ENCODE measurements at places on chromosomes 3 and 15.

DNA sequence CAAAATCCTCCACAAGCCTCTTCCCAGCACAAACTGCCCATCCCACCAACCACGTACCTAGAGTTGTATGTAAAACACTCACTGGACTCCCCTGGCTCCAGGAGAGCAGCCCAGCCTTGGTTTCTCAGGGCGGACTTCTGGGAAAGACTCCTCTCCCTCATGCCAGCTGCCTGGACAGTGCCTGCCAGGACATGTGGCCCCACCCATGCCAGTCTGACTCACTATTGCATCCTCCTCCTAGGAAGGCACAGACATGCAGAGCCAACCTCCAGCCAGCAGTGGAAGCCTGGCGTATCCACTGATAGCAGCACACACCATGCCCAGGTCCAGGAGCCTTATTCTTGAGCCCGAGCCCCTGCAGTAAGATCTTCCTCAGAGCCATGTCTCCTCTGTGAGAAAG is 8.6 kb downstream of the PKM start:
- no peak for DNase-seq

- DNase-seq = no peak
Observed at GRCh38 chr15:92499731-92500530, 106.2 kb downstream of the ST8SIA2 start.

- DNase-seq = no peak
Observed at GRCh38 chr15:36478561-36478960, 100.9 kb upstream of the CDIN1 start.

DNA sequence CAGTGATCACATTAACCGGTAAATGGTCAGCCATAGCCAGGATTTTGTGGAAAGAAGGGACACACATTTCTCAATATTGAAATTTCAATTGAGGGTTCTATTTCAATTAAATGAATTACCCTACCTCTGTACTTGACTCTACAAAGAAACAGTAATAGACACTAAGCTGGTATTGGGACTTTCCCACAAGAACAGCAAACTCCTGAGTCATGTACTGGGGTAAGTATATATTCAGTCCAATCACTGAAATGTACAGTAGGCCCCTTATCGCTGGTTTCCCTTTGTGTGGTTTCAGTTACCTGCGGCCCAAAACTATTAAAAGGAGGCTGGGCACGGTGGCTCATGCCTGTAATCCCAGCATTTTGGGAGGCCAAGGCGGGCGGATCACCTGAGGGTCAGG is 17.6 kb downstream of the ASB14 start:
- no peak for DNase-seq

GRCh38 chr3:8488411-8488810 is 13.2 kb upstream of the LMCD1 start:
- DNase-seq = no peak

DNA sequence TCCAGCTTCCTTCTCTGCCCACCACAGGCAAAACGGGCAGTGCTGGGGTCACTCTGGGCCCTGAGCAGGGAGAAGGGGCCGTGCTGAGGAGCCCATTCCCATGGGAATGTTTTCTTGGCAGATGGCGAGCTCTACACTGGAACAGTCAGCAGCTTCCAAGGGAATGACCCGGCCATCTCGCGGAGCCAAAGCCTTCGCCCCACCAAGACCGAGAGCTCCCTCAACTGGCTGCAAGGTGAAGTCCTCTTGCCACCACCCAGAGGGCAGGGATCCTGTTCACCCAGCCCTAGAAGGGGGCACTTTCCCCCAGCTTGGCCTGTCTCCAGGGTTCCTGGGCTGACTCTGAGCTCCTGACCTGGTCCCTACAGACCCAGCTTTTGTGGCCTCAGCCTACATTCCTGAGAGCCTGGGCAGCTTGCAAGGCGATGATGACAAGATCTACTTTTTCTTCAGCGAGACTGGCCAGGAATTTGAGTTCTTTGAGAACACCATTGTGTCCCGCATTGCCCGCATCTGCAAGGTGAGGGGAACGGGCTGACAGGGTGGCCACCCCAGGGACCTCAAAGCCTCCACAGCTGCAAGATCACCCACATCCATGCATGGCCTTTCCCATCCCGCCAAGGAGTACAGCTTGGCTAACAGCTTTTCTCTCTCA is 12.4 kb downstream of the CIB1 start:
- DNase-seq = no peak

GRCh38 chr3:20403986-20404740 is 218.2 kb upstream of the SGO1 start:
- DNase-seq = no peak

DNA sequence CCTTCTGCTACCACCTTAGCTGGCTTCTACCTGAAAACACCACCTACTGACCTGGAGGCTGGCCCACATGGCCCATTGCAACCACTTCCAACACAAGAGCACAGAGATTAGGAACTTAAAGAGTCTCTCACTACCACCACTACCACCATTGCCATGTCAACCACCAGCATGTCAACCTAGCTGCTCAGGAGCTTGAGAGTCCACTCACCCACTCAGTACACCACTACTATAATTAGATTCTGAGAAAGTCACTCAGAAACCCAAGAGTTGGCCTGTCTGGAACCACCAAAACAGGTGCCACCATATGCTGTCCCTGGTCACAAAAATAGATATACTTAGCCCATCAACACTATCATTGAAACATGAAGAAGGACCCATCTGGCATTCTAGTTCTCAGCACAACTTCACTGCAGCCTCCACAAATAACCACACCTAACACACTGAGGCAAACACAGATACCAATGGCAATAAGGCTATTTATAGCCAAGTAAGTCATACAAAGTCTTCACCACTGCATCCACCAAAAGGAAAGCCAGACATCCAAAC is 806.7 kb upstream of the EPHA6 start:
- no peak for DNase-seq

GRCh38 chr3:159273608-159274007 is 471.8 kb downstream of the MFSD1 start:
- no peak for DNase-seq

DNA sequence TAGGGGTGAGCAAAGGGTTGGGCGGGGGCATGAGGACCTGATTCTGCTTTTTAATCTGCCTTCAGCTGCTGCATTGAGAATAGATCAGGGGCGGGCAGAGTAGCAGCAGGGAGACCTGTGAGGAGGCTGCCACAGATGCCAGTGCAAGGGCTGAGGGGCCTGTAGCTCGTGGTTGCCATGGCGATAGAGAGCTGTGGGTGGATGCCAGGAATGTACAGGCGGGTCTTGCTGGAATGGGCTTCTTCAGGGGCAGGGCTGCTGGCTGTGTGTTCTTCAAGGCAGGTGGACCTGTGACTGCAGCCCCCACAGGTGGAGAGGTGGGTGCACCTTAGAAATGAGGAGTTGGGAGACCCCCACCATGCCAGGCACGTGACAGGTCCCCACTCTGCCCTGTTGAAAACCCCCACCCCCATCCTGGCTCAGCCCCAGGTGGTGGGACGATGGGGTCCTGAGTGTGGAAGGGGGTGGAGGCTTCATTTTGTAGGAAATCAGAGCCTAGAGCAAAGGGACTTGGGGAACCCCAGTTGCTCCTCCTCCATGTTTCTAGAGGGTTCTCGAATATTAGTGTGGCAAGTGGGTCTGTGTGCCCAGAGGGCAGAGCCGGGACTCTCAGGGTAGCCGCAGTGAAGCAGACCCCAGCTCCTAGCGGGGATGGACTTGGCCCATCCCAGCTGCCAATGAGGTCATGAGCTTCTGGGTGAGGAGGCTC is 38.3 kb downstream of the SLC6A6 start:
- DNase-seq = no peak

DNA sequence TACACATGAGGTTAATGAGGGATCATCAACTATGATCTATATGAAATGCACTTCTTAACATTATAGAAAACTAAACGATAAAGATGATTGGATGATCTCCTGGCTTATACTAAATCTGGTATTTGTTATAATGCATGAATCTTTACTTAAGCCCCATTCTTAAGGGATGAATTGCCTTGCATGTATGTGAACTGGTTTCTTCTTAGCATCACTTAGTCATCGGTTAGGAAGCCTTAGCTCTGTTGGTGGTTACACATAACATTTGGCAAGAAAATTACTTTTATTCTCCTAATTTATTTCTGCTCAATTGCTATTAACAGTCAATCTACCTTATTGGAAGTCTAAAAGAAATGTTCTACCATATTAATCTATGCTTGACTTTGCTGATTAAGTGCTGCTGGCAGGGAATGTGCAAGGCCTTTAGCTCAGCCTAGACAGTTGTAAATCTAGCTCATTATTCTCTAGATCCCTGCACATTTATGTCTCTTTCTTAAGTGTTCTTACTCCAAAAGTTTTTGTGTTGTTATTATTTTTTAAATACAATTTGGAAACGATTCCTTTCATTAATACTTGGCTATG is 356.0 kb downstream of the ZPLD1 start:
- no peak for DNase-seq

DNA sequence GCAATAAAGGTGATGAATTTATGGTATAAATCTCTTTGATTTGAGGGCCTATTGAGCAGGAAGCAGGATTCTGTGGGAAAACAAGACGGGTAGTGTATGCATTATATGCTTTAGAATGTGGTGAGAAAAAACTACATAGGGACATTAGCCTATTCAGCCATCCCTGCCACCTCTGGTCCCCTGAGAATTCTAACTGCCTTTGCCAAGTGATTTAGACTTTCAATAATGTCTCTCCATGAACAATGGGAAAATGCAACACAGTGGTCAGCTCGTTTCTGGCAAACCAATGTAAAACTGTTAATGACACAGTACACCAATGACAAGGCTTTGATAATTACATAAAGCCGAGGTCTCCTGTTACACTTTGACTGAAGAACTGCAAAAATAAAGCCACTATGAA is 314.7 kb upstream of the CNTN4 start:
- DNase-seq = no peak

GRCh38 chr3:133158686-133159085 is 120.5 kb downstream of the TMEM108 start:
- no peak for DNase-seq

DNA sequence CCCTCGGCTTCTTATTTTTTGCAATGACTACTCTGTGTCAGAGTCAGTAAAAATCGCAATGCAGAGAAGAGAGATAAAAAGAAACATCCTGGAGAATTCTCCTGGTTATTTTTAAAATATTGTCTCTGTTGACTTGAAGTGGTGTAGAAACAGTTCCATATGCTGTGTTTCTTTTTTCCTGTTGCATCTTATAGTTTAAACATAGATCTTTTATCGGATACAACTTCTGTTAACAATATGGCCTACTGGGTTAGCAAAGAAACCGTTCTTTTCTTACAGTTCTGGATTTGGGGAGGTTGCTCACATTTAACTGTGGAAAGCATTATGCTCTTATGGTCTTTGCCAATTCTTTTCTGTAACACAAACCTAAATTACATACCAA is 769.1 kb upstream of the CFAP20DC start:
- no peak for DNase-seq

- no peak for DNase-seq
Observed at GRCh38 chr3:166013073-166013679, 176.0 kb upstream of the BCHE start.

- DNase-seq = no peak
Observed at GRCh38 chr3:107945417-107946094, 145.3 kb downstream of the CD47 start.

- no peak for DNase-seq
Observed at GRCh38 chr3:87621667-87622066, 345.3 kb upstream of the POU1F1 start.

DNA sequence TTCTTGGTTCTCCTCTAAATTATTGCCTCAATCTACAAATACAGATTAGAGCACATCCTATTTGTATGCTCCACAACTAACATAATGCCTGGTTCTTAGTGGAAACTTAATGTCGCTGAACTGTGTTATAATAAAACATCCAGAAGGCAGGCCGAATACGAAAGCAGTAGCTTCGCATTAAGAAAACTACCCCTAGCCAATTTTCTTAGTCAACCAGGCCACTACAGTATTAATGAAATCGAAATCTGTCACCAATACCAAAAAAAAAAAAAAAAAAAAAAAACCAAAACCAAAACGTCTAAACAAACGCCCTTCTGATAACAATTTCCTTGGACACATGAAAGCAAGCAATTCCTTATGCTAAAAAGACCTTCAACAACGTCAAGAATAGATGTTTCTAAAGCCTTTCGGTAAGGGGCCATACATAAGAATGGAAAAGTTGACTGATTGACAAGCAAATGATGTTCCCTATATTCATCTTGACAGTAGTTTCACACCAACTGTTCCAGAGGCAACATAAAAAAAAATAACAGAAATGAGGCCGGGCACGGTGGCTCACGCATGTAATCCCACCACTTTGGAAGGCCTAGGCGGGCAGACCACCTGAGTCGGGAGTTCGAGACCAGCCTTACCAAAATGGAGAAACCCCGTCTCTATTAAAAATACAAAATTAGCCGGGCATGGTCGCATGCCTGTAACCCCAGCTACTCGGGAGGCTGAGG is 1.3 kb downstream of the DENND6A start:
- DNase-seq = no peak

- no peak for DNase-seq
Observed at GRCh38 chr15:52427804-52428203, 100.9 kb downstream of the MYO5A start.

- DNase-seq = no peak
Observed at GRCh38 chr3:178439504-178439903, 96.7 kb upstream of the KCNMB2 start.

Data from NCI-H1436 treated with DMSO at 0.1 percent for 48 hours (cell line).